ENCODE measurements at places on chromosomes 13 and 19.

DNA sequence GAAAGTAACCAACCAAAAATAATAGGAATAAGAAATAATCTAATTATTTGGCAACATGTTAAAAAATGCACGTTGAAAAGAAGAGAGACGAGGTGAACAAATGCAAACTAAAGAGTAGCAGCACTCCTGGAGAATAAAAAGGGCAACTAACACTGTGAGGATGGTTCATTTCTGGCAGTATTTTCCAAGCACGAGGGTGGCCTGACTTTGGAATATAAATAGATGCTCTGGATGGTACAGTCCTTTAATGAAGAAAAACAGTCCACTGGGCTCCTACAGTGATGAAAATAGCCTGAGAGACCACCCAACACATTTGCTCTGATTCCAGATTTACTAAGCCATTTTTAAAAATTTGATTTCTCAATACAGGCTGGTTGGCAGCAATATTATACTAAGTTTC lies 17.7 kb upstream of the KLF12 start:
- no peak for DNase-seq

GRCh38 chr13:29594303-29594709 lies 1.2 kb downstream of the SLC7A1 start:
- DNase-seq = no peak

DNA sequence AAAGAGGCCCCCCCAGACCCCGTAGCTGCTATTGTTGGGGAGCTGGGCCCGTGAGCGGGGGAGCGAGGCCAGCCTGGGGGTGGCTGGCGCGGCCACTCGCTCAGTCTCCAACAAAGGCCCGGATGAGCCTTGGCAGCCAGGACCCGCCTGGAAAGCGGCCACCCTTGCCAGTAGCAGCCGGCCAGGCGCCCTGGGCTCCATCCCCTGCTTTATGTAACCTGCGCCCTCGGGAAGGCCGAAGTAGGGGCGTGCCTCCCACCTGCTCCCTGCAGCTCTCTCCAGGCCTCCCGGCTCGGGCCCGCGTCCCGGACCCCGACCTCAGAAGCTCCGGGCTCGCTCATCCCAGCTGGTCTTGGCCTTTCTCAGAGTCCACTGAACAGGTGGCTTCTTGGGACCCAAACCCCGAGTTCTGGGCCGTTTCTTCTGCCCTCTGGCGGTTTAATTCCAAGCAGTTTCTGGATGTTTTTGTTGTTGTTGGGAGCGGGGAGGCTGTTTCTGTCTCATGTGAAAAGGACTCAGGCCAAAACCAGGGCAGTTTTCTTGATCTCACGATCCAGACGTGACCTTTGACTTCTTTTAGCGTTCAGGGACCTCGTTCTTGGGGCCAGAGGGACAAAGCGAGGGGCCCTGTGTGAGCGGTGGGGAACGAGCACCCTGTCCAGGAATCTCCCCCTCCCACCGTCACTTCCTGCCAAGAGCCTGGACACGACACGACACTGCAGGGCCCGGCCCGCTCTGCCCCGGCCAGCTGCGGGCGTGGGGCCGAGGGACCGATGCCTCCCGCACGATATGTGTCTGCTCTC lies 1.2 kb downstream of the CDC34 start:
- peak; percentile 53 for DNase-seq

DNA sequence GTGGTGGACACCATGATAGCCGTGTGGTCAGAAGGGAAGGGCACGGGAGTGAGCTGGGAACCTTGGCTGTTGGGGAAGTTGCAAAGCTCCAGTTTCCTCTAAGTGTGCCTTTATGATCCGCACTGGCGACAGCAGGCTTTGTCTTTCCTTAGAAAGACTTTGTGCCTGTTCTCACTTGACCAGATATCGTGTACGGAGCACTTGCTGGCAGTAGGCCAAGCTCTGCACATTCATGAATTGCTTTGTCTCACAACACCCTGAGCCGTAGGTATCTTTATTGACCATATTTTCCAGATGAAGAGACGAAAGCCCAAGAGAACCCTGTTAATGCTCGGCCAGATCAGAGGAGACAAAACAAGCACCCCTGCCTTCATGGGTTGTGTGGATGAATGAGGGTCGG lies 15.1 kb downstream of the CUL4A start:
- no peak for DNase-seq

DNA sequence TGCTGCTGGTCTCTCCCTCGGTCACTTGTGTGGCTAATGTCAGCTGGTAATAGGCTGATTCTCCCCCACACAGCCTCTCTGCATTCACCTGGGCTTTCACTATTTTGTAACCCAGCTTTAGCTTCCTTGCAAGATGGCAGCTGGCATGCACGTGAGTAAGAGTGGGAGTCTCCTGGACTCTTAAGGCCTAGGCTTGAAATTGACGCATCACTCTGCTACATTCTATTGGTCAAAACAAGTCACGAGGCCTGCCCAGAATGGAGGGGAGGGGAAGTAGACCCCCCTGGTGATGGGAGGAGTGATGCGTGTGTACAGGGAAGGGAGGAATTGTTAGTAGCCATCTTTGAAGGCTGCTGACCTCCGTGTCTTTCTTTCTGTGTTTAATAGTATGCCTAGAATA lies 24.9 kb upstream of the PNMA8B start:
- DNase-seq = no peak

GRCh38 chr19:33054623-33055022 lies 10.1 kb downstream of the RHPN2 start:
- DNase-seq = peak; percentile 43

DNA sequence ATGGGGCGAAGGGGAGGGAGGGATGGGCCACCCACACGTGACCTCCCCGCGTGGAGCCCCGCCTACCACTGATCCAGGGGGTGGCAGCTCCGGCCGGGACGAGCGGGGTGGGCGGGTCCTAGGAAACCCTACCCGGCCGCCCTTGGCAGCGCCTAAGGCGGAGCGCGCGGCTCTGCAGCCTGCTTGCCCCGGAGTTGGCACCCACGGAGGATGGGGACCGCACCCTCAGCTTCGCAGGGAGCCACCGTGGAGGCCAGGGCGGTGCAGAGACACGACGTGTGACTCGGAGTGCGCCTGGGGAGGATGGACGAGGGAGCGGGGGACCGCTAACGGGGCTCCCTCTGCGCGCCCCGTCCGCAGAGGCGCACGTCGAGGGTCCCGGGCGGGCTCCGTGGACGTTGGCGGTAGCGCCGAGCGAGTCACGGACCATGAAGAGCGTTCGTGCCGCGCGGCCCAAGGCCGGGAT lies at the start of gene RGS9BP:
Gene RGS9BP, plus strand, starts transcription at position 129 of the 466 bp plus-strand sequence. CDS start 416 bp downstream, outside the sequence.
- peak; percentile 47 for DNase-seq

DNA sequence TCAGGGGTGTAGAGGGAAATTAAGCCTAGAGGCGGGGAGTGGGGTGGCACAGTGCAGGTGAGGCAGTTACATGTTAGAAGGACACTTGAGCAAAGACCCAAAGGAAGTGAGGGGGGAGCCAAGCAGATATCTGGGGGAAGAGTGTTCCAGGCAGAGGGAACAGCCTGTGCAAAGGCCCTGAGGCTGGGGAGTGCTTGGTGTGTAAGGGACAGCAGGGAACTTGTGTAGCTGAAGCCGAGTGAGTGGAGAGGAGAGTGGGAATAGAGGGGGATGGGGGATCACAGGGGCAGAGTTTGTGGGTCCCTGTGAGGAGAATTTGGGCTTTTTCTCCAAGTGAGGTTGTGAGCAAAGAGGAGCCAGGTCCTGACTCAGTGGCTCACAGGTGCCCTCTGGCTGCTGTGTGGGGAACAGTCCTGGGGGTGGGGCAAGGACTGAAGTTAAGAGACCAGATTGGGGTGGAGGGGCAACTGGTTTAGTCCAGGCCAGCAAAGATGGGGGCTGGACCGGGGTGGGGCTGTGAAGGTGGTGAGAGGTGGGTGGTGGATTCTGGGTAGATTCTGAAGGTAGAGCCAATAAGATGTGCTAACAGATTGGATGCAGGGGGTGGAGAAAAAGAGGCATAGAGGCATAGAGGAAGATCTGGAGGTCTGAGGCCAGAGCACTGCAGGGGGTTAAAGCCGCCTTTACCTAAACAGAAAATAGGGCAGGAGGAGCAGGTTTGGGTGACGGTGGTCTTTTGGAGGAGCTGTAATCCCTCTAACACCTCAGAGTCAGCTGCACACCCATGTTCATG lies 75.3 kb downstream of the CACNA1A start:
- peak; percentile 3 for DNase-seq

GRCh38 chr13:26579580-26579979 lies 22.1 kb downstream of the WASF3 start:
- DNase-seq = no peak

DNA sequence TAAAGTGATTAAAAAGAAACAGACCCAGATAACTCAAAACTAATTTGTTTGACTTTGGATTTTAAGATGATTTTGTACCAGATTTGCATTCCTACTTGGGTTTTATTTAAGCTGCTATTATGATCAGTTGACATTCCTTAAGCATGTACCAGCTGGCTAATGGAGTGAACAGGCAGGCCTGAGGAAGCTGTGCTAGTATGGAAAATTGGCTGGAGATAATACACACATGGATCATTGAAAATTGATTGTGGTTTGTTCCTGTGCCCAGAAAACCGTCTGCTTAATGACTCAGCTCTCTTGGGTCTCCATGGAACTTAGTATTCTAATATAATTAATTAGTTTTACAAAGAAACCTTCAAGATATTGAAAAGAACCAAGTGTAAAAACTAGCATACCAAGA lies 22.6 kb downstream of the POLR1D start:
- DNase-seq = no peak

DNA sequence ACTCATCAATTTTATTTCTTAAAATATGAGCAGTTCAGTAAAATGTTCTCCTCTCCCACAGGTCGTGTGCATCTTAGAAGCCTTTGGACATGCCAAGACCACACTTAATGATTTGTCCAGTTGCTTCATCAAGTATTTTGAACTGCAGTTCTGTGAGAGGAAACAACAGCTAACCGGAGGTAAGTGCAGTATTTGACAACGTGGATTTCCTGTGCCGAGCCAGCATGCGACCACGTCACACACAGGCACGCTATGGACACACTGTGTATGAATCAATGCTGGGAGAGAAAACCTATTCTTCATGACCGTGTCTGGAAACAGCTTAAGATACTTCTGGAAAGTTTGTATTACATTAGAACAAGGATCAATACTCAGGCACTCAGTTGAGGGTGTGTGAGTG lies 268.5 kb downstream of the MYO16 start:
- no peak for DNase-seq

- no peak for DNase-seq
These were observed 25.0 kb downstream of the AP2S1 start for GRCh38 chr19:46825731-46826055.

GRCh38 chr19:22919946-22920345 lies 83.0 kb downstream of the ZNF728 start:
- DNase-seq = no peak

- DNase-seq = no peak
These were observed 24.9 kb upstream of the TPM4 start for GRCh38 chr19:16051254-16052025.

DNA sequence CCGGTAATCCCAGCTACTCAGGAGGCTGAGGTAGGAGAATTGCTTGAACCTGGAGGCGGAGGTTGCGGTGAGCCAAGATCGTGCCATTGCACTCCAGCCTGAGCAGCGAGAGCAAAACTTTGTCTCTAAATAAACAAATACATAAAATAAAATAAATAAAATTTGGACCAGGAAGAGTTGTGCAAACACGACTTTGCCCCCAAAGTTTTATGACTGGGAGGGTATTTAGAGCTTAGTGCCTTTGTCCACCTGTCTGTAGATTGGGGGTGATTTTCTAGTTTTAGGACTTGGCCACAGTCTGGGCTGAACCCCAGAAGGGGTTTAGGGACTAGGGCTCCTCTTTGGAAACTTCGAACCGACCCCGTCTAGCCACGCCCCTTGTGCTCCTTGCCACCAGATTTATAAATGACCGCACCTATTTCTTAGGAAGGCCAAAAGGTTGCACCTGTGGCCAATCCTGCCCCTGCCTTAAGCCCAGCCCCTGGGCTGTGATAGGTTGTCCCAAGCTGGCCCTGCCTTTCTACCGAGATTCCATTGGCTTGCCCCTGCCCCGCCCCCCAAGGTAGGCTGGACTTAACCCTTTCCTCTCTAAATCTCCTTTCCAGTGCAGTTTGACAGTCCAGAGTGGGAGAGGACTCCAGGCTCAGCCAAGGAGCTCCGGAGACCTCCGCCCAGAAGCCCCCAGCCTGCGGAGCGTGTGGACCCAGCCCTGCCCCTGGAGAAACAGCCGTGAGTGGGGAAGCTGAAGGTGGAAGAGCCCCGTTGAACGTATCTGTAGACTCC lies 5.3 kb downstream of the SHD start:
- no peak for DNase-seq

Measured in COR-L47 (cell line).